ENCODE measurements at places on chromosomes 2 and 18.

DNA sequence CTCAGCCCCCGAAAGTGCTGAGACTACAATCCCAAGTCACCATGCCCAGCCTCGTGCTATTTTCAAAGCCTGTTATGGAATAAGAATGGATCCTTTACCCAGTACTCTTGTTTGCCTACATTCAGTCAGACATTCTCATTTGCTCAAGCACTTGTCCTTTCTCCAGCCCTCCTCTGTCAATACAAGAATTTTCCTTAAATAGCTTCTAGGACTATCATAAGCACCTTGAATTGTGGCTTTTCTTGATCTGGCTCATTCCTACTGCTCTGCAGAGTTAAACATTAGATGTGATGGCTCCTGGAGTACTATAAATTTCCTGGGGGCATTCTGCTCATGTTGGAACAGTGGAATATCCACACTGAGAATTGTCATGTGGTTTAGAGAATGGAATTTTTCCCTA, 506.1 kb downstream of the ARHGAP15 start:
- DNase-seq, result no peak

GRCh38 chr2:168230389-168230788, 17.0 kb downstream of the STK39 start:
- no peak for DNase-seq

GRCh38 chr2:207993151-207993763, 32.1 kb downstream of the PLEKHM3 start:
- peak; percentile 76 for DNase-seq

DNA sequence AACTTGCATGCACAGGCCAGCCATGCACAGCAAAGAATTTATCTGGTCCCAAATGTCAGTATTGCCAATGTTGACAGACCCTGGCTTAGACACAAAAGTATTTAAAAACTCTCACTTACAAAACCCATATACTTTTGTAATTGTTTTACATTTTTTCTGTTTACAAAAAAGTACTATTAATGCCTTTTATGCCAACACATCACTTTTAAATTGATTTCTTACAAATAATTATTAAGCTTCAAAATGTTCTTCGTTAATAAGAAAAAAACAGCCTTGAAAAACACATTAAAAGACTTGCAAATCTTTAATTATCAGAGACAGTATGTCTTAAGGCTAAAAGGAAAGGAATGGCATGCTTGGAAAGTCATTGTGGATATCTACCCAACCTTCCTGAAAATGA, 181.3 kb upstream of the TWIST2 start:
- DNase-seq, result no peak

DNA sequence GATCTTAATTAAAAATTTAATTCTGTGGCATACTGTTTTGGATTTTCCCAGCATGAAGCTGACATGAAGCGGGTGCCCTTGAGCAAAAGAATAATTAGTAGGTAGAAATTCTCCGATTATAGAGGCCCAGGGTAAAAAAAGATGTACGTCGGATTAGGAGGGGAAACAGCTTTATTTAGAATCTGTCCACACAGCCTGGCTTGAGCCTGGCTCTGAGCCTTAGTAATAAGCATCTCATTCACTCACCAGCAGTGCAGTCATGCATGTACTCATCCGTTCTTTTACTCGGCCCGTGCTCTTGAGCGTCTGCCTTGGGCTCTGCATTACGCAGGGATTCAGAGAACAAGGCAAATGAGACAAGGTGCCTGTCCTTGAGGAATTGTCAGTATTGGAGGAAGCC, 219.3 kb downstream of the AGAP1 start:
- DNase-seq, result no peak

- peak; percentile 74 for DNase-seq
Observed at GRCh38 chr2:111116843-111117597, 3.7 kb upstream of the BCL2L11 start.

GRCh38 chr2:202005272-202005887, 28.3 kb upstream of the FZD7 start:
- DNase-seq, result no peak

Data from iris pigment epithelial cell (primary cell).